Motor neuron (in vitro differentiated cells): ENCODE measurements at places on chromosomes 11 and 22.

DNA sequence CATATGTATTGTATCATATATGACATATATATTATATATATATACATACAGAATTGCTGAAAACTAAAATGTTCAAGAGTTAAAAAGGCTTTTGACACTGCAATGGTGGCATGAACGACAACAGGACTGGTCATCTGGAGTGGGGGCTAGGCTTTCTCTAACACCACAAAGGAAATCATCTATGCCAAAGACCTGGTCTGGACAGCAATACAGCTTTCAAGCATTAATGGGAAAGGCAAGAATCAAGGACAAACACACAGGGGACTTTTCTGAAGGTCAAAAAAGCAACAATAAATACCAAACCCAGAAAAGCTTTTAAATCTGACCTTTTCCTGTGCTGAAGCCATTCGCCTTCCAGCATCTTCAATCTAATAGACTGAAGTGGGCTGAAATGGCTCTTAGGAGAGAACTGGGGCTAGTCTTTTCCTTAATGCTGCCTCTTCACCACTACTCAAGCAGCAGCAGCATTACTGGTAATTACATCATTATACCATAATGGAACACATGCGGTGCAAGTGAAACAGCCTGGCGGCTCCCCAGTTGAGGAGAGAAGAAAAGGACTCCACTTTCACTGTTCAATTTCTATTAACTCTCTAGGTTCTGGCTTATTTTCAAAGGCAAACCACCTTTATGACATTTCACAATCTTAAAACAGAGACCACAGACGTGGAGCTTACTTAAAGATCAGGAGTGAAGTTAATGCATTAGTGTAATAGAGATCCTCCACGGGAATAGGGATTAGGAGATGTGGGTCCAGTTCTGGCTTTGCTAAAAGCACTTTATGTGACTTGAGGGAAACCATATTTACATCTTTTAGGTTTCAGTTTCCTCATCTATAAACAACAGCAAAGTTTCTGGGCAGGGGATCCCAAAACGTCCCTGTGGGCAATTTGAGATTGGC lies 63.0 kb downstream of the GAB2 start:
- peak; percentile 88 for ATAC-seq

GRCh38 chr22:31099841-31100761 lies 7.3 kb downstream of the SELENOM start:
- no peak for ATAC-seq

DNA sequence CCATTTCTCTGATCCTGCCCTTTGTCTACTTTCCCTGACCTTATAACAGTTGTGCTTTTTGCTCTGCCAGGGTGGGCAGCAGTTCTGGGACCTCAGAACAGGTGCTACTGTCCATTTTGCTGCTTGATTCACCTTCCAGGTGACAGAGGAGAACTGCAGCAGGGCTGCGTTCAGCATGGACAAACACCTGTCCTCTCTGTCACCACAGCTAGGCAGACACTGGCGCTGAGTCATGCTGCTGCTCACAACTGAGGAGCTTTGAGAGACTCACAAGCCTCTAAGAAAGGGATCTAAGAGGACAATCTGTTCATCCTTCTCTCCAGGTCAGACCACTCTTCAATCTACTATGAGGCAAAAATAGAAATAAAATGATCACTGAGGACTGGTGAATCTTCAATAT lies 1144.5 kb upstream of the CCDC90B start:
- ATAC-seq = no peak

DNA sequence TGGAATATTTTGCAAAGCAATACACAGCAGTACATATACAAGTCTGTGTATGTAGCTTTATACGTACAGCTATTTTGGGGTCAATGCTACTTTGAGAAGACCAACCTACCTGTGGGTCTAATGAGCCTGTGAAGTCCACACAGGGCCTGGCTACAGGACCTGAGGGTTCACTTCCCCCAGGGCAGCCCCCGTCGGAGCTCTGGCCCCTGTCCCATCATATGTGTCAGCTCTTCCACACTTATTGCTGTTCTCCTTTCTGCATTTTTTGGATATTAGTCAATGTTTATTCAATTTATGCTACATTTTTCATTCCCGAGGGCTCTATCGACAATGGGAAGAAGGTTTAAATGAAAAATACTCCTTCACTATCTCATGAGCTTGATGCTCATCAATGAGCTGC lies 1473.6 kb downstream of the BRD1 start:
- ATAC-seq = no peak

DNA sequence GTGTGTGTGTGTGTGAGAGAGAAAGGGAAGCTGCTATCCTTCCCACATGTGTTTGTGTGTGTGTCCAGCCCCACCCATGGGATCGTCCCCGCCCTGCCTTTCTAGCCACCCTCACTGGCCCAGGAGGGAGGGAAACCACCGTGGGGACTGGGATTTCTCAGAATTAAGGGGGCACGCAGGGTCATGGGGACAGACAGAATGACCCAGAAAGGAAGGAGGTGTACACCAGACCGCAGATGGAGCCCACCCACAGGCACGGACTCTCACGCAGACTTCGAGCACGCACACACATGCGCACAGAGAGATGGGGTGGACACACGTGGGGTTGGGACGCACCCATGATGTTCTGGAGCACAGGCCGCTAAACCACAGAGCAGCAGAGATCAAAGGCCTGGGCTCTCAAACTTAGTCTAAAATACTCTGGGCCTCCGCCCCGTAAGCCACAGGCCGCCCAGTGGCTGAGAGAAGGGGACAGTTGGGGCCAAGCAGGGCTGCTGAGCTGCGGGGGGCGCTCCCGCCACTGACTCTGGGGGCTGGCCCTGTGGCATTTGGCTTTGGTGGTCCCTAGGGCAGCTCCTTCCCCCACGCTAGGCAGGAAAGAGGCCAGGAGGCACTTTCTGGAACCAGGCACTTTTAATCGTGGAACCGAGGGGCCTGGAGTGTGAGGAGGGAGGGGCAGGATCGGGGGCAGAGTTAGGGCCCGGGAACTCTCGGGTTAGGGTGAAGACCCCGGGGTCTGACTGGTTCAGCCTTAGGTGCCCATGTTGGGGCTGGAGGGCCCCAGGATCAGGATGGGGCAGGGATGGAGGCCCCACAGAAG lies 1.5 kb downstream of the IFITM5 start:
- ATAC-seq = peak; percentile 86

GRCh38 chr22:17368144-17368543 lies 1.1 kb upstream of the CECR2 start:
- ATAC-seq = no peak

DNA sequence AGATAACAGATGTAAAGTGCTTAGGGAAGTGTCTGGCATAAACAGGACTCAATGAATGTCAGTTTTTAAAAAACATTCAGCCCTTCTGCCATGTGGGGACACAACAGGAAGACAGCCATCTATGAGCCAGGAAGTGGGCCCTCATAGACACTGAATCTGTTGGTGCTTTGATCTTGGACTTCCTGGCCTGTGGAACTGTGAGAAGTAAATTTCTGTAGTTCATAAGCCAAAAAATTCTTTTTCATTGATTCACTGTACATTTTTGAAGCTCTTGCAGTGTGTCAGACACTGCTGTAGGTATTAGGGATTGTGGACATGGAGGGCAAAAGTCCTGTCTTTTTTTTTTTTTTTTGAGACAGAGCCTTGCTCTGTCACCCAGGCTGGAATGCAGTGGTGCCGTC lies 188.6 kb downstream of the HIPK3 start:
- no peak for ATAC-seq

GRCh38 chr11:76717369-76717768 lies 46.8 kb upstream of the LRRC32 start:
- no peak for ATAC-seq

- ATAC-seq = no peak
Measured at GRCh38 chr11:41039592-41039991, 419.9 kb downstream of the LRRC4C start.

GRCh38 chr11:125164422-125165110 lies at the start of gene PKNOX2:
Gene PKNOX2, plus strand, starts transcription at chr11:125164751. Its CDS starts 186,555 bp downstream, at chr11:125351306.
- ATAC-seq = peak; percentile 74
